ENCODE measurements at places on chromosomes 1 and 21.

GRCh38 chr1:3152143-3152542 lies 83.1 kb downstream of the PRDM16 start:
- DNase-seq, result no peak

- DNase-seq, result no peak
Observed at GRCh38 chr1:204227351-204227750, 13.6 kb upstream of the GOLT1A start.

- no peak for DNase-seq
Observed at GRCh38 chr1:150006881-150007421, 3.6 kb downstream of the OTUD7B start.

DNA sequence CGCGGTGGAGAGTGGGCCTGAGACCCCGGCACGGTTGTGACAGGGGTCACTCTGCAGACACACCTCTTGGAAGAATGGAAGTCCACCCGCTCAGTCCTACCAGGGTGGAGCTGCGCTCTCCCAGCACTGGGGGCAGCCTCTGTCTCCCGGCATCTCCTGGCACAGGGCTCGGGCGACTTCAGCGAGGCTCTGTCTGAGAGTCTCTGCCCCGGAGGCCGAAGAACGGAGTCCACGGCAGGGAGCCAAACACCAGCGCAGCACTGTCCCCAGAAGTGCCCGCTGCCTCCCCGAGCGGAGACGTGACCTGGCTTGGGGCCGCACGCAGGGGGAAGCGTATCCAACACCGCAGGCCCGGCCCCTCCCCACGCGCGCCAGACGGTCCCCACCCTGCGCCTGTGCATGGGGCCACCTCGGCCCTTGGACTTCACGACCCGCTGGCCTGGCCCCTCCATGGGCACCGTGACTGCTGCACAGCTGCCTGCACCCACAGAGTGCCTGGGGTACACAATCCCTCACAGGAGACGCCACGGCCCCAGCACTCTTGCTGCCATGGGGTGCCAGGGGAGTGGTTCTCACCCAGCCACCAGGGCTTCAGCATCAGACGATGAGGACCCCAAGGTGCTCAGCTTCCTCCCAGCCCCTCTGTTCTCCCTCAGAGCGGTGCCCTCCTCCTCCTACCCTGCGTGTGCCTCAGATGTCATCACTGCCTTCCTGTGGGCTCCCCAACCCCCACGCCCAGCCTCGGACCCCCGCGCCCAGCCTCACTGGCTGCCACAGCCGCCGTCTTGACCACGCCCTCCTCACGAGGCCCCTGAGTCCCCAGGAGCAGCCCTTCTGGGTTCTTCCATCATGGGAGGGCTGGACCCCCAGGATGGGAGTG lies 14.9 kb upstream of the RNF223 start:
- DNase-seq, result no peak

DNA sequence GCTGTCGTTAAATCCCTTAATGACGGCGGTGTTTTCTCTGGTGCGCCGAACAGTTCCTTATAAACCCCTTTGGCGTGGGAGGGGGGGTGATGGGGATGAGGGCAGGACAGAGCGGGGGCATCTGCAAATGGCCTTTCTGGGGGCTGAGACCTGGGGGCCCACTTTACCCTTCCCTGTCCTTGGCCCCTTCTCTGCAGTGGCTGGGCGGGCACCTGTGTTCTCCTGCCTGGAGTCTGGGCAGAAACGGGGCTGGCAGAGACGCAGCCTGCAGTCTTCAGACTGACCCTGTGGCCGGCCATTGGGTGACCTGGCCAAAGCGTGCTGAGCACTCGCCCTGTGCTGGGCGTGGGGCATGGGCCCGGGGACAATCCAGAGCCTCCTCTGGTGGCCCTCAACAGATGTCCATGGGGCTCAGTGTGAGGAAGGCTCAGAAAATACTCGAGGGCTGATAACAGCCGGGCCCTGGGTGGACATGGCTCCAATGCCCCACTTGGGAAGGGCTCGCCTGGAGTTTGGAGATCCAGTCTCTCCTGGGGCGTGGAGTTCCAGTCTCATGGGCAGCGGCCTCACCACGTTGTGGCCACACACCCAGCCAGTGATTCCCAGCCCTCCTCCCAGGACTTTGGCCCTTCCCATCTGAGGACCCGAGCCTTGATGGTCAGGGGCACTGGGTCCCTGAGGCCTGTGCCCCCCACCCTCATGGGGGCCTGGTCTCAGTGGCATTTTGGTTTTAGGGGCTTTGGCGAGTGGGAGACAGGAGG lies 50.8 kb upstream of the ACTRT2 start:
- no peak for DNase-seq

- DNase-seq, result no peak
Observed at GRCh38 chr1:30856260-30856790, 52.2 kb downstream of the SDC3 start.

GRCh38 chr1:158212320-158212719 lies 31.6 kb downstream of the CD1D start:
- no peak for DNase-seq

GRCh38 chr1:41041614-41042270 lies 20.2 kb upstream of the SLFNL1 start:
- no peak for DNase-seq

- DNase-seq, result no peak
Observed at GRCh38 chr1:162846256-162847212, 14.4 kb downstream of the CCDC190 start.

DNA sequence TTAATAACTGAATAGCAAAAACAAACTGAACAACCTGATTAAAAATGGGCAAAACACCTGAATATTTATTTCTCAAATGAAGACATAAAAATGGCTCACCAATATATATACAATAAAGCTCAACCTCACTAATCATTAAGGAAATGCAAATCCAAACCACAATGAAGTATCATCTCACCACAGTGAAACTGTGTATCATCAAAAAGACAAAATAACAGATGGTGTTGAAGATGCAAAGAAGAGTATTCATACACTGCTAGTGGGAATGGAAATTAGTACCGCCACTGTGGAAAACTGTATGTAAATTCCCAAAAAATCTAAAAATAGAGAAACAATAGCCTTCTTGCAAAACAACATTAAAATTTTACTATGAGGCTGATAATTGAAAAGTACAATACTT lies 1660.1 kb upstream of the B3GALT2 start:
- no peak for DNase-seq

- DNase-seq, result no peak
Observed at GRCh38 chr1:7471836-7472235, 299.3 kb upstream of the VAMP3 start.

DNA sequence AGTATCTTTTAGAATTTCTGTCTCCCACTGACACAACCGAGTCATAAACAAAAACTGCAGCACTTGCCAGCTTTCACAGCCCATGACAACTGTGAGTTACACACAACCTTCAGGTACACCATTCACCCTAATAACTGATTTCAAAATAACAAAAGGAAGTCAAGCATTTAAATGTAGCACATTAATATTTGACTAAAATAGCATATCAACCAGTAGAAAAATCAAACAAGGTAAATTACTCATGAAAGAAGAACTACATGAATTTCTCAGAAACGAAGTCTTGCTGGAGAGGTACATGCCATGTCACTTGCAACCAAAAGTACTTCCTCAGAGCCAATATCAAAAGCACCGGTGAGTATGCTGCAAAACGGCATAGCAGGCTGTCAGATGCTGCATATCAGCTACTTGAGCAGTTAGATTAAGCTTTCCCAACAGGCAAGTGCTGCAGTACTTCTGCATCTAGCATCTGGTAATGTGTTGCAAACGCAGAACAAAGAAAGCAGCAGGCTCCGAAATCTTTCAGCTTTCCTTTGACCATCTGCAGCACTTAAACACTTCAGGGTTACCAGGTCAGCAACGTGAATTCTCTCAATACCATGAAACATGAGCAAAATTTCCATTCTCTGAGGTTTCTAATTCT lies 223.2 kb downstream of the SMYD3 start:
- DNase-seq, result no peak
